ENCODE measurements at places on chromosomes 4 and X. TPM values are rescaled to one million over a fixed set of nuclear protein-coding genes. Genes with fewer than 3 reads are reported as not detected.

ITIH6 gene
- under 0.01 TPM for total RNA-seq

IL13RA2 gene
- 0.12 TPM for total RNA-seq

LRIT3 gene
- total RNA-seq, result 0.15 TPM

DNA sequence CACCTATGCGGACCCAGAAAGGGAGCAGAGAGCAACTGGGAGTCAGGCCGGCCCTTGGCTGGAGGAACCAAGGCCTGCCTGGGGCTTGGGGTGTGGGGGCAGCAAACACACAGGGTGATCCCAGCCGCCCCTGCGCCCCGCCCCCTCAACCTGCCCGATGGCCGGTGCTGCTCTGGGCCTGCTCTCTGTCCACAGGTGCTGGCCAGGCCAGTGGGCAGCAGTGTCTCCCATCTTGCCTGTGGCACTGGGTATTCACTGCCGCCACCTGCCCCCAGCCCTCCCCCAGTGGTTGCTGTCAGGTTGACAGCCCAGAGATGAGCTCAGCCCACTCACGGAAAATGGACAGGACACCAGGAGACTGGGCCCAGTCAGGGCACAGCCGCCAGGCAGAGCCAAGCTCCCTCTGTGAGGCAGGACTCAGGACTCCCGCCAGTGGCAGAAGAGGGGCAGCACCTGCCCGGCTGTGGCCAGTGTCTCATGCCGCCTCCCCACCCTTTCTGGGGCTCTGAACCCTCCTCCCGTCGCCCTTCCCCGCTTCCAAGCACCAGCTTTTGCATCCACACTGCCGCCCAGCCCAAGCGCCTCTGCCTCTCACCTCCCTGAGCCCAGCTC, 4.7 kb downstream of the NKX1-1 start:
- no peak for DNase-seq

DNA sequence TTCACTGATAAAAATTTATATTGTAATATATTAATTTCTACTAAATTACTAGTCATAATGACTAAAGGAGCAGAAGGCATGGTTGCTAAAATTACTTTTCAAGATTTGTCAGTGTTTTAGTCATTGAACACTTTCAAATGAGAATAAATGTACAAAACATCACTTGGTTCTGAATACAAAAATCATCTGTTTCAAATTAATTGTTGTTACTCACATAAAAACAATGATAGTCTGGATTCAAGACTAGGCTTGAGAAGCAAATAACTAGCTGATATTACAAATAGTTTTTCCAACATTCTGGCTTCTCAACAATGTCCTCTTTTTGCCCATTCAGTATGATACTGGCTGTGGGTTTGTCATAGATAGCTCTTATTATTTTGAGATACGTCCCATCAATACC, 112.5 kb downstream of the ANAPC10 start:
- no peak for DNase-seq

DNA sequence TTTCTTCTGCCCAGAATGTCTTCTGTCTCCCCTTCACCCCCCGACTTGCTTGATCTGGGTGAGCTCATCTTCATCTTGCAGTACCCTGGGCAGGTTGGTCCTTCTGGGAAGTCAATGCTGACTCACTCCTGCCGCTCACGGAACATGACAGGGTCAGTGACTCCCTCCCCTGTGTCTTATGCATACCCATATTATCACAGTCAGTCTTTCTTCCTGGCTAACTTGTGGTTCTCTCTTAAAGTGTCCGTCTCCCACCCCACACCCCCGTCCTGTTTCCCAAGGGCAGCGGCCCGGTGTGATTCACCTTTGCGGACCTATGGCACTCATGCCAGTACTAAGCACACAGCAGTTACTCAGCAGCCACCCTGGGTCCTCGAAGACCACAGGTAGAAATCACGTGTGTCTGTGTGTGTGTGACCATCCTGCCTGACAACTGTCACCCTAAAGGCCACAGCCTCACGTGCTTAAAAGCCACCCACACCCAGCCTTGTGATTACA, 17.7 kb downstream of the IQSEC2 start:
- DNase-seq, result no peak

DNA sequence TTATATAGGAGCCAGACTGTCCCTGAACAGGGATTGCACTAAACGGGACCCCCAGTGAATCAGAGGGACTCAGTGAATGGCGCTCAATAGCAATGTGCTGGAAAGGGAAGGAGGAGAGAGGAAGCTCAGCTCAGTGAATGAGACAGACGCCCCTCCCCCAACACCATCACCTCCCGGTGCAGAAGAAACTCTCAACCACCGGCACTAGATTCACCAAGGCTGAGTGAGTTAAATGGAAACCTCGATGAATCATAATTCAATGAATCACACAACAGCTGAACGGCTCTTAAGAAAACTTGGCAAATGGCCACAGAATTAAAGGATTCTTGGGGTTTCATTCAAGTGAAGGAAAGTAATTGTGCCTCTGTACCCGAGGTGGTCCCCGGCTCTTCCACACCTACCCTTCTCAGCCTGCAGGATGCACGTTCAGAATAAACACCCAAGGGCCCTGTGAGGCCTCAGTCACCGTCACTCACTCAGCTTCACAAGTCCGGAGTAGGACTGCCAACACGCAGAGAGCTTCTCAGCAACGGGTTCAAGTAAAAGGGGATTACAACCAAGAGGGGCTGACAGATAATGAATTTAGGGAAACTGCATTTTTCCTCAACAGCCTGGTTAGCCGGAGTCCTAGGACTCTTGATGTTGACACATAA, 29.3 kb downstream of the CRMP1 start:
- peak; percentile 80 for DNase-seq

DNA sequence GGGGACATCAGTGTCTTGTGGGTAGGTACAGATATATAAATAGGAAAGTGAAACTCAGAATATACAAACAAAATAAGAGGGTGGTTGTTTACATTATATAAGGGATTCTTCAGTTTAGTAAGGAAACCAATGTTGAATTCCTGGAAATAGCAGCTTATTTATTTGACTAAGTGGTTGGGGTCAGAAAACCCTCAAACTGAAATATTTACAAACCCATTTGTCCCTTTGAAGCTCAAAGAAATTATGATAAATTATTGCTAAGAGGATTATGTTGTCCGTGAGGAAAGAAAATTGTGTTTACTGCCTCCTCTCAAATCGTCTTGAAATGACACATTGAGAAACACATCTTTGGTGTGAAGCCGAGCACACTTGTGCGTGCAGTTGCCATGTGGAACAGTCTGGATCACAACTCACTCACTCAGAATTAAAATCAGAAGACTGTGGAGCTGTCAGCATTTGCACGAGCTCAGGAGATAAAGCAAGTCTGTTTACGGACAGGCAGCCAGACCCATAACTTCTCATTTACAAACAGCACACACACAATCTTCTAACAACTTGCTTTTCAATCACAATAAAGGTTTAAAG, 46.8 kb upstream of the SETD7 start:
- DNase-seq, result no peak

GRCh38 chr4:31094474-31094873, 374.3 kb downstream of the PCDH7 start:
- no peak for DNase-seq

GRCh38 chr4:168737806-168738172, 240.9 kb downstream of the PALLD start:
- no peak for DNase-seq

GRCh38 chrX:100698551-100698950, 33.4 kb downstream of the SYTL4 start:
- no peak for DNase-seq

- DNase-seq, result no peak
These were observed 184.0 kb upstream of the NEIL3 start for GRCh38 chr4:177125656-177126055.

Data from glomerular endothelial cell (primary cell).